ENCODE measurements at places on chromosomes 2 and 18.

GRCh38 chr18:78192054-78192453 is 787.6 kb upstream of the SALL3 start:
- DNase-seq, result no peak

GRCh38 chr18:63844254-63844653 is 43.3 kb upstream of the SERPINB2 start:
- DNase-seq, result no peak

DNA sequence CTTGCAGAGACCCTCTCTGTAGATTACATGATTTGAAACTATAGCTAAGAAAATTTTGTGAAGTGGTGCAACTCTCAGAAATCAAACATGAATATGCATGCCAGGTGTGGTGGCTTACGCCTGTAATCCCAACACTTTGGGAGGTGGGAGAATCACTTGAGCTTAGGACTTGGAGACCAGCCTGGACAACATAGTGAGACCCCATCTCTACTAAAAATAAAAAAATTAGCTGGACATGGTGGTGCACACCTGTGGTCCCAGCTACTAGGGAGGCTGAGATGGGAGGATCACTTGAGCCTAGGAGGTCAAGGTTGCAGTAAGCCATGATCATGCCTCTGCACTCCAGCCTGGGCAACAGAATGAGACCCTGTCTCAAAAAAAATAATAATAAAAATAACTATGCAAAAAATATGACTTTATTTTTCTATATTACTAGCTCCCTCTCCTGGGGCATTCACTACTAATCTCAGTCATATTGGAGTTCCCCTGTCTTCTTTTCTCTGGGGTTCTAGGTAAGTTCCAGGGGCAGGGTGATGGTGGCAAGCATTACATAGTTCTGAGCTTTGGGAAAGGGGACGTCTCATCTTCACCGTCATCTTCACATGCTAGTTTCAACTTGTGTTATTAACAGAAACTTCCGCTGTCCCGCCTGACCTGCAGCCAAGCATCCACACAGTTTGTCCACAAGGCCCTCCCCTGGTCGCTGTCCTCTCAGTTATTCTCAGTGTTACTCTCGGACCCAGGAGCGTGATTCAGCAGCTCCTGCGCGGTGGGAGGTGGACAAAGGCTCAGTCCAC is 96.8 kb upstream of the MBOAT2 start:
- DNase-seq, result no peak

DNA sequence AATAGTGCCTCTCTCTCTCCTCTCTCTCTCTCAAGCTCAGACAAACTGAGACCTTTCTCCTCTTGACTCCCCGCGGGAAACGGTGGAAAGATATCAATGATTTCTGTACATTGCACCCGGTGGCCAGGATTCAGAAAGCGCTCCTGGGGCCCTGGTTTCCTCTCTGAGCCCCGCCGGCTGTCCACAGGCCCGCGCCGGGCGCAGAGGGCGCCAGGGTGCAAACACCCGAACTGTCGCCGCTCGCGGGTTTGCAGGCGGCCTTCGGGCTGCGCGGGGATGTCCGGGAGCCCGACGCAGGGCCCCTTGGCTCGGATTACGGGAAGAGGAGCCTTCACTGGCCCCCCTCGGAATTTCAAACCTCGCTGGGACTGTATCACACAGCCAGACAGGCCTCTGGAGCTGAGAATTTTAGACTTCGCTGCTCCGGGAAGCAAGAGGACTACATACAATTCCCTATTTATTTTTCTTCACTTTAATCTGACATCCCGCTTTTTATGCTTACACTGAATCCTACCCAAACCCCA is 5.2 kb upstream of the EN1 start:
- no peak for DNase-seq

DNA sequence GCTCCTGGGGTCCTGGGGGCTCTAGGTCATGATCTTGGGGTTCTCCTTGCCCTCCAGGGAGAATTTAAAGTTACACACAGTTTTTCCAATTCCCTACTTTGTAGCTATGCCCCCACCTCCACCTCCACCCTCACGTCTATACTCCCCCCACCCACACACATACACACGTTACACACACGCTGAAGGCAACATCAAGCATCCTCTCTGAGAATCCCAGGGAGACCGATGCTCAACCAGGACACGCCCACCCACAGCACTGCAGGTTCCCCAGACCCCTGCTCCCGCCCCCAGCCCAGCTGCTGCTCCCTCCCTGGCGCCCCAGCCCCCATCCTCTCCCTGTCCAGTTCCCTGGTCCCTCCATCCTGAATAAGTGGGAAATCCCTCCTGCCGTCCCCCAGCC is 6.4 kb upstream of the TNS1 start:
- DNase-seq, result no peak

DNA sequence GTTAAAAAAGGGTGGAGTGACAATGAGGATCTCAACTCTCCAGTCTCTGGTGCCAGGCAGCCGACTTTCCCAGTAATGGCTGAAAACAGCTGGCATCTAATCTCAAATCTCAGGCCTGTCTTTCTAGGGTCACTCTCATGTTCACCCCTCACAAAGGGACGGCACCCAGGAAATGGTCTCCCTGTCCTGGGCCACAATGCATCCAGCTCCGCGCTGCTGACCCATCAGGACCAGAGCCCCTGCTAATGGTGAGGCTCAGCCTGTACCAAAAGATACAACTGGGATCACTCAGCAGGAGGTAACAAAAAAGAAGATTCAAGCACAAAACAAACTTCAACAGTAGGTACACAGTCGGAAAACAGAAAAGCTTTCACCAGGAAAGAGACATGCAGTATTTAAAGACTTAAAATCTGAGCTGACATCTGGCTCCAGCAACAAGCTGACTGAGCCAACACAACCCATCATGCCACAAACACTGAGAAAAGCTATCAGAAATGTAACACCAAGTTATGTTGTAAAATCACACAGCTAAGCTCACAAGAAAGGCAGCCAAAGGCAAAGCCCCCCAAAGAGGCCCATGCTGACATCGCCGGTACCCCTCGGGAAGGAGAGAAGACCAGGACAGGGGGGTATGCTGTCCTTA is 13.6 kb upstream of the KIDINS220 start:
- no peak for DNase-seq
